Activated T-helper 1 cell treated with anti-CD3 and anti-CD28 coated beads, Interleukin-12 subunit alpha, Interleukin-12 subunit beta, Interleukin-2, Interleukin-4 antibody, amounts not matched to agents 30 ng/mL and 10 ng/mL and 1 ng/mL, durations not matched to agents 14 hours and 24 hours and 36 hours (primary cell): ENCODE measurements at places on chromosomes 4 and X. TPM values are rescaled to one million over a fixed set of nuclear protein-coding genes. Genes with fewer than 3 reads are reported as not detected.

GRCh38 chr4:55980725-55981124 is 32.0 kb downstream of the CEP135 start:
- peaks cover 6% of the 10 kb centered on the region for H3K4me1 ChIP-seq
- no peak for DNase-seq
- H3K4me3 ChIP-seq: no peak overlapping the region

DNA sequence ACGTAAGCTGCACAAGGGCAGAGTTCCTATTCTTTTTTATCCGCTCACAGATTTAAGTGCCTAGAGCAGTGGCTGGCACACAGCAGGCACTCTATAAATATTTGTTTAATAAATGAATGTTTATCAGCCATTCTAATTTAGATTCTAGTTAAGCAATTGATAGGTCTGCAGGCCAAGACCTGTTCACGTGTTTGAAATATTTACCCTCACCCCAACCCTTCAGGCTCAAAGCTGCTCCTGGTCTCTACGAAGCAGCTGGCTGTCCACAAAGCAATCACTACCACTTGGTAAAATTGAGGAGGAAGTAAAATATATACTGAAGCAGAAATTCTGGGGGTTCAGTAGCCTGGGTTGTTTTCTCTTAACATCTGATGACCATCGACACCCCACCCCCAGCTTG is 158.1 kb downstream of the MGST2 start:
- H3K4me3 ChIP-seq: no peak overlapping the region
- H3K27me3 ChIP-seq: peaks cover 8% of the 10 kb centered on the region
- H3K27ac ChIP-seq: no peak overlapping the region
- H3K36me3 ChIP-seq: no peaks in the 10 kb centered on the region
- H3K4me1 ChIP-seq: no peaks in the 10 kb centered on the region
- no peak for DNase-seq

The STARD8 gene
- total RNA-seq: 2.3 and 2.6 TPM in 2 replicates

- H3K27me3 ChIP-seq: no peaks in the 10 kb centered on the region
- no peak overlapping the region for H3K4me3 ChIP-seq
- H3K27ac ChIP-seq: no peak overlapping the region
- H3K4me1 ChIP-seq: no peaks in the 10 kb centered on the region
- no peak for DNase-seq
Measured at GRCh38 chrX:33808636-33809035, 323.5 kb downstream of the FAM47A start.

DNA sequence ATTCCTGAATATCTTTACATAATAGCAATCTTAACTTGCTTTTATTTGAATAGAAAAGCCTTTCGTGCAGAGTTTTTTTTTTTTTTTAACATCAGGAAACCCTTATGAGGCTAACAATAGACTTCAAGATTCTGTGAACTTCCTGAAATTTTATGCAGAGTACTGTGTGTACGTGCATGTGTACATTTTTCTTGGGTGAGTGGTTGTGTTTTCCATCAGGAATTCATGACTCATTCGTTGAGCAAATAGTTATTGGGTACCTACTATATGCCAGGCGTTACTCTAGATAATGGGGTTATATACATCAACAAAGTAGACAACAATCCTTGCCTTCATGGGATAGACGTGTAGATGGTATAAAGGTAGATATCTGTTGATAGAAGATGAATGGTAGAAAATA is 59.1 kb downstream of the MRPL1 start:
- no peak overlapping the region for H3K4me3 ChIP-seq
- DNase-seq: no peak
- H3K27me3 ChIP-seq: no peaks in the 10 kb centered on the region
- H3K27ac ChIP-seq: no peak overlapping the region
- peaks cover 41% of the 10 kb centered on the region for H3K36me3 ChIP-seq
